ENCODE measurements at places on chromosomes 4 and X.

GRCh38 chr4:14719053-14719452, 283.2 kb upstream of the CPEB2 start:
- no peak for DNase-seq

DNA sequence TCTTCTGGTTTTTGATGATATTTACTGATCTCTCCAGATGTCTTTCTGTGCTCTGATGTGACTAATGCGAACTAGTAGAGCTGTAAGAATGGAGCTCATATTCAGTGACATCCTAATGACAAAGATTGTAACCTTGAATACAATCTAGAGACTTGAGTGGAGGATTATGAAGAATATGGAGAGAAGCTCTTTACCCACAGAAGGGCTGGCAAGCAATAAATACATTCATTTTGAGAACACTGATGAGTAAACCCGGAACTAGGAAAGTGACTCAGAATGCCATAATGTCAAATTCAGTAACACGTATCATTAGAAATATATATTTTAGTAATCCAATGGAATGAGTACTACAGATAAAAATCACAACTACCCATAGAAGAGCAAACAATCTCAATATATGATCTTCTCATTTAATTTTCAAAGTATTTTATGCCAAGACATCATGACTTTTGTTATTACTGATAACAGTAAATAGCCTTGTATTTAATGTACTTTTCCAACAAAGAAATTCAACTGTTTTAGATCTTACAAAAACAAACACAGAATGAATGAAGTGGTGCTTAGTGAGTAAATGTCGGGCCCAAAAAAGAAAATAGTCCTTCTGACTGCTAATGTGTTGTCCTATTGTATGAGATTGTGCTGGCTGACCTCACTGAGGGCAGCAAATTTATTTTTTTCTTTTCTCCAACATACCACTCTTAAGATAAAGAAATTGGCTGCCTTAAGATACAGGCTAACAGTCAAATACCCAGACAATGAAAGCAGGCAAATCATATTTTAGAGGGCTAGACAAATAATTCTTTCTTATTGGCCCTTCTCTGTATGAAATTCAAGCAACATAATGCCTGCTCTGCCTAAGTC, 49.2 kb upstream of the HDAC8 start:
- no peak for DNase-seq

DNA sequence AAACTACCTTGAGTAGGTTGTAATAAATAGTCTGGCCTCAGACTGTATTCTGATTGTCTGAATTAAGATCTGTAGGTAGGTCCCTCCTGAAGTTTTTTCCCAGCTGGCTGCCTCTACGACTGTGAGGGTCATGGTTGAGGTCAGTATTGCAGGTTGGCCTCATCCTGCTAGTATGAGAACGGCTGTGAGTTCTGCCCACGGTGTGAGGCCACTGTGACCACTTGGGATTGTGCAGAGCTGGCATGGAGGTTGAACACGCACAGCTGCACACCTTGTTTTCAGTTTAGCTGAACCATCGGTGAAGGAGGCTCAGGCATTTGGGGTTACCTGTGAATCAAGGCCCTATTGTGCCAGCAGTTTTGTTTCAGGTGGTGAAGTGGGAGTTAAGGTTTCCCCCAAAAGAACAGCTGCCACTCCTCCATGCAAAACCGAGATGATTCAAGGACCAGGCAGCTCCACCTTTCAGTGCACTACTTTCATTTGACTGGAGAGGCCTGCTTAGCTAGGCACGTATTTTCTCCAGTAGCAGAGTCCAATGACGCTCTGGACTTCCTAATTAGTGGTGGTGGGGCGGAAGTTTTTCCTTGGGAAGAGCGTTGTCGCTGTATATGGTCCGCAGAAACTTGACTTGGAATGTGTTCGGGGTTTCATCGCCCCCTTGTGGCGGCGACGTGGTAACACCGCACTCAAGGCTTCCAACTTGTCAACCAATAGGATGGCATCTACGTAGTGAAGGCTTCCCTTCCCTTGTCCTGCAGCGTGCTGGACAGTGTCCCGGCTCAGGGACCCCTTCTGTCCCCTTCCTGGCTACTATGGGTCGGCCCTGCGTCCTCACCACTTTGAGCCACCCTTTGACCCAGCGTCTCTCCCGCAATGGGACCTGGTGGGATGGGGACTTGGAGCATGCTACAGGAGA, 13.8 kb downstream of the CMC4 start:
- DNase-seq: peak; percentile 36

- DNase-seq: peak; percentile 29
Measured at GRCh38 chr4:139666735-139667281, 1.2 kb downstream of the MGST2 start.

GRCh38 chrX:291411-291901, 10.3 kb downstream of the PLCXD1 start:
- DNase-seq: no peak

DNA sequence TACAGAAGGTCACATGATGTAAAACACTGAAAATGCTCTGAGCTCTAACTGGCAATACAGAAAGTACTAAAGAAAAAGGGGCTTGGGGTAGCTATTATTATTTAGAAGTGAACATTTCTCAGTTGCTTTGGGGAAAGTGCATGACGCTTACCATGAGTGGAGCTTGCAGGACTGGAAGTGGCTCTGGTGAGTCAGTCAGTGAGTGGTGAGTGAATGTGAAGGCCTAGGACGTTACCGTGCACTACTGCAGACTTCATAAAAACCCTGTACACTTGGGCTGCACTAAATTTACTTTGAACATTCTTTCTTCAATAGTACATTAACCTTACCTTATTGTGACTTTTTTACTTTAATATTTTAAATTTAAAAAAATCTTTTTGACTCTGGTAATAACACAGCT, 89.3 kb upstream of the ENPP6 start:
- DNase-seq: no peak

GRCh38 chrX:8639949-8640475, 91.9 kb downstream of the ANOS1 start:
- no peak for DNase-seq

DNA sequence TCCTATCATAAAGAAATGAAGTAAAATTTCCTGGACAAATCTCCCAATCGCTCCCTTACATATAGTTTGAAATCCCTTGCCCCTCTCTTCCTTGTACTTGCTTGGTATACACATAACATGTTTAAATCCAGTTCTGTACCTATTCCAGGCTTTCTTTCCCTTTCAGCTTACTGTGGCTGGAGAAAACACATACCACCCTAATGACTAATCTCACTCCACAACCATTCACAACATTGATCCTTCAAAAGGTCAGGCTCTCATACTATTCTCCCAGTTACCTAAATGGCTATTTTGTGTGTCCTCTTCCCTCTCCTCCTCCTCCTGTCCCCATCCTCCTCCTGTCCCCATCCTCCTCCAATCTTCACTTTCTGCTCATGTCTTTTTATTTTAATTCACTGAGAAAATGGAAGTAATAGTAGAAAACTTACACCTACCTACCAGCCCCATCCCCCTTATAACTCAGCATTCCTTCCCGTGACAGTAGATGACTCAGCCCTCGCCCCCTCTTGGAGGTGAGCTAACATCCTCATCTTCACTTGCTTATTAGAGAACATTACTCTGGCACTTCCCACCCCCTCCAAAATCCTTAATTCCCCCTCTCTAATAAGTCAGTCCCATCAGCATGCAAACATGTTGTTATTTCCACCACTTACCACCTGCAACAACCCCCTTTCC, 77.5 kb downstream of the IL15 start:
- DNase-seq: no peak

GRCh38 chr4:165048170-165048569, 5.5 kb upstream of the TRIM75 start:
- no peak for DNase-seq

DNA sequence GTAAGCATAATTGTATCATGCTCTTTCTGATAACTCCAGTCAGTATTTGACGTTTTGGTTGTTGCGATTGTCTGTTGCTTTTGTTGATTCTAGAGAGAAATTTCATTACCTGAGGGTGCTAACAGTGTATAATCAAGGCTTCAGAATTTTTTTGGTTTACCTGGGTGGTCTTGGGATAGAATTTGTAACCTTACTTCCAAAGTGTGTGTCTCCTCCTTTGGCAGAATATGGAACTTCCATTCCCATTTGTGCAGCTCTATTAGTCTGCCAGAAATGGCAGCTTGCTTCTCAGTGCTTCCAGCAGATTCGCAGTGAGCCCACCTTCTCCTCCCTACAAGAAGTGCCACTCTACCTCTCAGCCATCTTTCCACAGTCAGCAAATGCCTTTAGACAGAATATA, 5.3 kb downstream of the COPS4 start:
- DNase-seq: no peak

All from brain pericyte (primary cell).